Coronary artery (tissue), 2 donors: ENCODE measurements at places on chromosomes 2 and 18.

DNA sequence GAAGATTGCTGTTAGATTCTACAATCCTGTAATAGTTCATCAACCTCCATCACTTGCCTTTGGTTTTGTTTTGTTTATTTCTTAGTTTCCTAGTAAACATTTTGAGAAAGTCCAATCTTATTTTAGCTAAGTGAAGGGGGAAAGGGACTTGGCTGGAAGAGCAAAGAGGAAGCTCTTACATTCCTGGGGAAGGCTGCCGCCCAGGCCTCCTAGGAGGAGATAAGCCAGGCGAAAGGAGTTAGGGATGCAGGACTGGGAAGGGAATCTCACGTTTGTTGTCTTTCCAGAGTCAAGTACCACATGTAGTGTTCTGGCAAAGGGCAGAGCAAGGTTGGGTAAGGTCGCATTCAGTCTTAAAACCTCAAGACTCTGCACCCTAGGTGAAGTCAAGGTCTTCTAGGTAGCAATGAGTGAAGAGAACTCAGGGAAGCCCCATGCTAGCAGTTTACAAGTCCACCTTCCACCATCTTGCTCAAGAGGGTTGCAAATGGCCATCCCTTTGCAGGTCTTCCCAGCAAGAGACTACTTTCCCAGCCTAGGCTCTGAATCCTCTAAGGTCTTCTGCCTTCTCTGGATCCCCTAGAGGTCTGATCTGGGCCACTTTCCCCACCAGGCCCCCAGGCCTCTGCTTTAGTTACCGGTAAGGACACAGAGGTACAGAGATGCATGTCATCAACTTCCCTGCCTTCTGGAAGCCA, 320.7 kb downstream of the CYP26B1 start:
- peak; percentile 35 for DNase-seq

DNA sequence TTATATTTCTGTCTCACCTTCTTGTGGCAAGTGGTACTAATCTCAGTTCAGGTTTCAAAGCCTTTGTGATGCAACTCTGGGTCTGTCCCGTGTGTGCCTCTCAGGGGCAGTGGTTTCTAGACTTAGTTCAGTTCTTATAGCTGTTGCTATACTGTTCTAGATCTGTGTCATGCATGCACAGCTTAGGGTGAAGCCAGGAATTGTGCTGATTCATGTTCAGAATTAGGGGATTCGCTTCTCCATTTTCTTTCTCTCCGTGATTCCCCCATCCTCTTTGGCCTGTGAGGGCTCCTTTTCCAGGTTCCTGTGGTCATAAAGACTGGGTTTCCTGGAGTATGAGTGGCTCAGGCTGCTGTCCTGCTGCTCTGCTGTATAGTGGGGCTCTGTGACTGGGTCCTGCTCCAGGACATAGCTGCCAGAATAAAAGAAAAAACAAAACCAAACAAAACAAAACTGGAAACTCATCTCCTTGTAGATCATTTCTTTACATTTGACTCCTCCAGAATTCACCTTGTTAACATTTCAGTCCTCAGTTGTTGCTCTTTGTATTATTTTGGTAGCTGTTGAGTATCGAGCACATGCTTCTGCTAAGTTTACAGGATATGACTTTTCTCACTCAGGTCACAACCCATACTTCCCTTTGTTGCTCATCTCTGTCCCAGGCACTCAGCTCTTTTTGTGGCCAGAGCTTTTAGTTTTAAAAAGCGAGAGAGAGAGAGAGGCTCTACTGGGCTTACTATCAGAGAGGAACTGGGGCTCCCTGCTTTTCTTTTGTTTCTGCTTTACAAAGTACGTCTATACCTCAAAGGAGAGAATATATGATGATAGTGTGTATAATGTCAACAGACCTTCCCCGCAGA, 34.2 kb downstream of the CERS6 start:
- DNase-seq, result no peak

GRCh38 chr2:158197940-158198339, 96.3 kb downstream of the UPP2 start:
- DNase-seq, result no peak

GRCh38 chr2:69604026-69604678, 39.4 kb downstream of the AAK1 start:
- no peak for DNase-seq

GRCh38 chr2:132788310-132788838, 118.4 kb upstream of the LYPD1 start:
- DNase-seq, result no peak
